ENCODE measurements at places on chromosomes 16 and 17. TPM values are rescaled to one million over a fixed set of nuclear protein-coding genes. Genes with fewer than 3 reads are reported as not detected.
A peak's percentile ranks its signal among the peaks of the same experiment; 100 is the strongest.

DNA sequence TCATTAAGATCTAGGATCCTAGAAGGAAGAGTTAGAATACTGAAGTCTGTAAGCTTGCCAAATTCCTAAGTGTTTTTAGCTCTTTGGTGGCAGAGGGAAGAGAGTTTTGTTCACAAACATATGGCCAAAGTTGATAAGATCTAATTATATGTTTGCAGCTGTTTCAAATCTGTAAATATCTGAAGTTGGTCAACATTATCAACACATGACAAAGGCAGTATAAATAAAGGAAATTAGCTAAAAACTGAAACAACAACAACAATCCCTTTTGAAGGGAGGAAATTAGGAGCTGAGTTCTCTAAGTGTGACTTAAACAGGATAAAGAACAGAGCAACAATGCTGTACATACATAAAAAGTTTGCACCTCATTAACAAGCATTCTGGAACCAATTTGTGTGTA, 208.7 kb downstream of the KCNJ2 start:
- no peak for DNase-seq

ZFHX3 gene
- 19.2 TPM for polyA plus RNA-seq

DNA sequence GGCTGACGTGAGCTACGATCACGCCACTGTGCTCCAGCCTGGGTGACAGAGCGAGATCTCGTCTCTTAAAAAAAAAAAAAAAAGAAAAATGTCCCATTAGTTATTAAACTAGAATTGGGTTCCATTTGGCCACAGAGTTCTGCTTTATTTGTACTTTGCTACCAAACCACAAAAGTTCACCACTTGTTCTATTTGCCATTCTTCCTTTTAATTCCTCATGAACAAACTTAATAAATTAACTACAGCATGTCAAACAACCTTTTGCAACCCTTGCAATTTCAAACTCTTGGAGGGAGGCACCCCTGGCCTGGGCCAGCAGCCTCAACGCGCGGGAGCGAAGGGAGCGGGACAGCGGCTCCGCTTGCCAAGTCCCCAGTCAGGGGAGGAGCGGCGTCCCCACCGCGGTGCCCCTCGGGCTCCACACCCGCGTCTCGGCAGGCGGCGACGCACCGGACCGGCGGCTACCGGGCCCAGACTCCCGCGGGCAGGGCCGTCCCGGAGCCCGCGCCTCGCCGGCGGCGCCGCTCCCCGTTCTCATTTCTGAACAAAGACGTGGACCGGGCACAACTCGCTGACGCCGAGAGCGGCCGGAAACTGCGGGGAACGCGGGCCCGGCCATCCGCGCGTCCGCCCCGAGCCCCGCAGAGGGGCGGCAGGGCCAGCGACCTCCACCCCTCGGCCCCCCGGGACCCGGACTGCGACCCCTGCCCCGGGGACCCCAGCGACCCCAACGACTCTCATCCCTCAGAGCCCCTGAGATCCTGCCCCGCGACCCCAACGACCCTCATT, 775 bp downstream of the CYTH1 start:
- DNase-seq: no peak

- no peak for DNase-seq
These were observed 5.2 kb upstream of the GUCY2D start for GRCh38 chr17:7997186-7997585.

- peak; percentile 53 for DNase-seq
These were observed 13.4 kb downstream of the MFSD6L start for GRCh38 chr17:8785547-8786413.

DNA sequence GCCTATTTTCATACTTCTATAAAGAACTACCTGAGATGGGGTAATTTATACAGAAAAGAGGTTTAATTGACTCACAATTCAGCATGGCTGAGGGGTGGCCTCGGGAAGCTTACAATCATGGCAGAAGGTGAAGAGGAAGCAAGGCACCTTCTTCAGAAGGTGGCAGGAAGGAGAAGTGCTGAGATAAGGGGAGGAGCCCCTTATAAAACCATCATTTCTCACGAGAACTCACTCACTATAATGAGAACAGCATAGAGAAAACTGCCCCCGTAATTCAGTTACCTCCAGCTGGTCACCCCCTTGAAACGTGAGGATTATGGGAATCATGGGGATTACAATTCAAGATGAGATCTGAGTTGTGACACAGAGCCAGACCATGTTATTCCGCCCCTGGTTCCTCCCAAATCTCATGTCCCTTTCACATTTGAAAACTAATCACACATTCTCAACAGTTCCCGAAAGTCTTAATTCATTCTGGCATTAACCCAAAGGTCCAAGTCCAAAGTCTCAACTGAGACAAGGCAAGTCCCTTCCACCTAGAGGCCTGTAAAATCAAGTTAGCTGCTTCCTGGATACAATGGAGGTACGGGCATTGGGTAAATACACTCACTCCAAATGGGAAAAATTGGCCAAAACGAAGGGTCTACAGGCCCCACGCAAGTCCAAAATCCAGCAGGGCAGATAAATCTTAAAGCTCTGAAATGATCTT, 237.7 kb downstream of the CDH13 start:
- no peak for DNase-seq

GRCh38 chr16:28554634-28555423, 1.1 kb downstream of the SGF29 start:
- DNase-seq: no peak

PRSS22 gene
- polyA plus RNA-seq: 6.2 TPM

- no peak for DNase-seq
These were observed 9.4 kb downstream of the CYGB start for GRCh38 chr17:76528156-76528527.

GRCh38 chr17:17075125-17075781, 33.0 kb downstream of the MPRIP start:
- no peak for DNase-seq

DNA sequence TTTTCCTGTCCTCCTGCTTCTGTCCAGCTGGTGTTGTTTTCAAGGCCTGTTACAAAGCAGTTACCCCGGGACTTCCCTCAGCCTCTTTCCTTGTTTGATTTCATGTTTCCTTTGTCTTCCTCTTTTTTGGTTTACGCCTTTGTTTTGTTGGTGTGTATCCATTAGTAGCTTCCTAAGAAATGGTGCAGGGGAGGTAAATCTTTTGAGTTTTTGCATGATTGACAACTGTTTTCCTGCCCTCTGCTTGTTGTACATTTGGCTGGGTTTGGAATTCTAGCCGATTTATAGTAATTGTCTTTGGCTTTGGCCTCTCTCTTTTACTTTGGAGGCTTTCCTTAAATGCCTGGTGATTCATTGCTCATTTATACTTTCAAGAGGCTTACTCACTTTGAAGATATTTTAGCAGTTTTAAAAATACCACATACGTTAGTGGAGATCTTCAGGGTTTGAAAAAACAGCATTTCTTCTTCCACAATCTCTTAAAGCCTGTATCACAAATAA, 32.8 kb downstream of the DNAH2 start:
- DNase-seq: no peak

CHST6 gene
- polyA plus RNA-seq: 1.3 TPM

DNA sequence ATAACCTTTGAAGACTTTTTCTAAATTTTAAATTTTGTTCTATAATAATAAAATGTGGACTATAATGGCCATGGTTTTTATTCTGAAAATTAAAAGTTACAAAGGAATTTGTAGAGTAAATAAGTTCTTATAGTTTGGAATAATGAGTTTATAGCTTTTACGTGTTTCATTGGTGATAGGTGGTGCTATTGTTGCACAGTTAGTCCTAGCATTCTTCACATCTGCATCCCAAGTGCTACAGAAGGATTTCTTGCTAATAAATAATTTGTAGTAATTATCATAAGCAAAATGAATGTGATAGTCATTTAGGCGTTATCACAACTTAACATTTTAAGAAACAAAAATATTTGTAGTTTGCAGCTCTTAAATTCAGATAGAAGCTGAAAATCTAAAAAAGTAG, 67.9 kb downstream of the BCAS3 start:
- DNase-seq: no peak

DNA sequence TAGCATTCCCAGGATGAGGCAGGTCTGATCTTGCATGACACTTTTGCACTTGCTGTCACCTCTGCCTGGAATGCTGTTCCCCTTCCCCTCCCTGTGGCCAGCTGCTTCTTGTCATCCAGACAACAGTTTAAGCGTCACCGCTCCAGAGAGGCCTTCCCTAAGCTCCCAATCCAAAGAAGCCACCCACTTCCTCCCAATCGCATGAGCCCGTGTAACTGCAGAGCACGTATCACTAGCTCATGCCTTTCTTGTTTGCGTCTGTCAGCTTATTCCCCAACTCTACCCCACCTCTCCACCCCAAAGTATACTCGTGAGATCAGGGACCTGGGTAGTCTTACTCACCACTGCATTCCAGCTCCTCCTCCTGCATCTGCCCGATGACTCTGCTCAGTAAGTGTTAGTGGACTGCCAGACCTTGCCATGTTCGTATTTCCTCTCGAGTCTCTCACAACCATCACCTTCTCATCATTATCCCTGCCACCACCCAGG, 92.8 kb downstream of the GAS7 start:
- DNase-seq: no peak

HOXB4 gene
- polyA plus RNA-seq: 3.5 TPM

- no peak for DNase-seq
These were observed 182.9 kb downstream of the CCDC182 start for GRCh38 chr17:57562184-57562698.

DNA sequence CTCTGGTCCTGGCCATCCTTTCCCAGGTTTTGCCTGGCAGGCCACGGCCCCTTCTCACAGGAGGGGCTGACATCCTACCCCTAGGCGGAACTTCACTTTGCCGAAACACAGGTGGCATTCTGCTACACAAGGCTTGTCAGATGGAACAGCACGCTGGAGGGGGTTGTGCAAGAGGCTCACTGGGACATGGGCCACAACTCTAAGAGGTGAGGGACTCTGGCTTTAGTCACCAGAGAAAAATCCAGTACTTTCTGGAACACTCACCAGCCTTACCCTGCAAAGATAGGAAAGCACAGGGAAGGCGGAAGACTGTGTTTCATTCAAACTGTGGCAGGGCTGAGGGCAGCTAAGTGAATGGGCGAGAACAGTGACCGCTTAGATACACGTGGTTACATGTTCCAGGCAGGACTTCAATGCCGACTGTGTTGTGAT, 18.3 kb downstream of the CDC42EP4 start:
- no peak for DNase-seq

- no peak for DNase-seq
These were observed 2.0 kb upstream of the TMEM92 start for GRCh38 chr17:50272246-50272645.

GRCh38 chr17:10292057-10292937, 80.5 kb downstream of the MYH13 start:
- no peak for DNase-seq

MILR1 gene
- polyA plus RNA-seq: 1.9 TPM

GRCh38 chr16:31179219-31179746, 656 bp upstream of the FUS start:
- no peak for DNase-seq

CTRL gene
- polyA plus RNA-seq: 9.4 TPM

OR3A1 gene
- polyA plus RNA-seq: 0.12 TPM

WNT3 gene
- polyA plus RNA-seq: 2.4 TPM

WFDC1 gene
- polyA plus RNA-seq: 3.2 TPM

DNA sequence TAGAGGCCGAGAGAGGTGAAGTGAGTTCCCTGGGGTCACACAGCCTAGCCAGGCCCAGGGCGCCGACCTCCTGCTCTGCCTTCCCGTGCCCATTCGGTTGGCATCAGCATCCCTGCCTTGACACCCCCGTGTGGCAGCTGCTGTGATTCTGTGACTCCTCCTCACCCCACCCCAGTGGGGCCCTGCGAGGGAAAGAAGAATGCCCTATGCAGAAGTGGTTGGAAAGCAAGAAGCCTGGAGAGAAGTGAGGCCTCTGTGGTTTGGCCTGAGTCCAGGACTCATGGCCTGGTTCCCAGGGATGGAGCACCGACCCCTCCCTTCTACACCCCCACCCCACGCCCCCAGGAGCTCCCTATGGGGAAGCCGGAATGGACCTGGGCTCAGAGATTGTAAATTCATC, 296.2 kb downstream of the SEC14L1 start:
- no peak for DNase-seq

CDT1 gene
- polyA plus RNA-seq: 9.8 TPM

DNA sequence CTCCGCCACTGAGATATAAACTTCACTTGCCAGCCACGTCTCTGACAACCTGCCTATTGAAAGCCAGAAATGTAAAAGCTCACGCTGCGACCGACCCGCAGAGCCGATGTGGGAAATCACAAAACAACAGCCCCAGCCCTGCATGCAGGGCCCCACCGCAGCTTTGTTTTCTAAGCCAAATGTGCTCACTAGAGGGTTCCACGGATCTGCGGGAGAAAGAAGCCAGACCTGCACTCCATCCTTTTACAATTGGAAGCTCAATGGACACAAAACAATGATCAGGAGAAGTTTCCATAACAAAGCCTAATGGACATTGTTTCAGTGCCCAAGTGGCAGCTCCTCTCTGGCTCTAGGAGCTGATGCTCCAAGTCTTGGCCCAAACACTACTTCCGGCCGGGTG, 33.1 kb downstream of the WIPI1 start:
- no peak for DNase-seq

DNA sequence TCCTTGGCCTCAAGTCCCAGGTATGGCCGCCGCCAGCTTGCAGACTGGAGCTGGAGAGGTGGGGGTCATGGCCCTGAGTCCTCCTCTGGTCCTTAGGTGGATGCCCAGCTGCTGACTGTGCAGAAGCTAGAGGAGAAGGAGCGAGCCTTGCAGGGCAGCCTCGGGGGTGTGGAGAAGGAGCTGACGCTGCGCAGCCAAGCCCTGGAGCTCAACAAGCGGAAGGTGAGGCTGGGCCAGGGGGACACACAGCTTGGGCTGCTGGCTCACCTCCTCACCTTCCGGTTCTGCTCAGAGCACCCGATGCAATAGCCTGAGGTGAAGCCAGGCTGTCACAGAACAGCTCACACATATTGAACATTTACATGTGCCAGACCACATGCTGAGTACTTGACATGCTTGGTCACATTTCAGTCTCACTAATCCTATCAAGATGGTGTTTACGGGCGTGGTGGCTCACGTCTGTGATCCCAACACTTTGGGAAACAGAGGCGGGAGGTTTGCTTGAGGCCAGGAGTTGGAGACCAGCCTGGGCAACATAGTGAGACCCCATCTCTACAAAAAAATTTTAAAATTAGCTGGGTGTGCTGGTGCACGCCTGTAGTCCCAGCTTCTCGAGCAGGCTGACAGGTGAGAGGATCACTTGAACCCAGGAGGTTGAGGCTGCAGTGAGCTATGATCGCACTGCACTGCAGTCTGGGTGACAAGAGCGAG, 7.4 kb downstream of the RNF40 start:
- DNase-seq: no peak

DNA sequence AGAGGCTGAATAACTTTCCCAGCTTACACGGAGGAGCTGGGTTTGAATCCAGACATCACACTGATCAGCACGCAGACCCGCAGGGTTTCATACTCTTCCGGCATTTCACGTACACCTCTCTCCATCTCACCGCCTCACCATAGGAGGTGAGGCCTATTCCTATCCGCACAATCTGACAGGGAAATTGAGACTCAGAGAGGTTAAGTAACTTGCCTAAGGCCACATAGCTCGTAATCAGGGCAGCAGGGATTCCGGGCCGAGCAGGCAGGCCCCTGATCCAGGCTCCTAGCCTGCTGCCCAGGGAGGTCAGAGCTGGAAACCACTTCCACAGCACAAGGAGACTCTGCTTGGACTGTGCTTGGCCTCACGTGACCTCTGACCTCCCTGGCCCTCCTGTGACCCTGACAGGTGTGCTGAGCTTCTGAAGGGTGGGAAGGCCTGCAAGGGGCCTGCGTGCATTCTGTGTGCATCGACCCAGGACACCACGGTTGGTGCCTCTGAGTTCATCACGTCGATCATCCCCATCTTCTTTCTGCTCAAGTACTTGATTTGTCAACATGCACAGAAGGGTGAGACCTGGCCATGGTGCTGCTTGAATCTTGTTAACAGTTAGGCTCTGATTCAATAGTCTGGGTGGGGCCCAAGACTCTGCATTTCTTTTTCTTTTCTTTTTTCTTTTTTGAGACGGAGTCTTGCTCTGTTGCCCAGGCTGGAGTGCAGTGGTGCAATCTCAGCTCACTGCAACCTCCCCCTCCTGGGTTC, 4.7 kb downstream of the CEP295NL start:
- DNase-seq: no peak

Measured in left renal pelvis (tissue), 4 donors.